ENCODE measurements at places on chromosomes 4 and X.

DNA sequence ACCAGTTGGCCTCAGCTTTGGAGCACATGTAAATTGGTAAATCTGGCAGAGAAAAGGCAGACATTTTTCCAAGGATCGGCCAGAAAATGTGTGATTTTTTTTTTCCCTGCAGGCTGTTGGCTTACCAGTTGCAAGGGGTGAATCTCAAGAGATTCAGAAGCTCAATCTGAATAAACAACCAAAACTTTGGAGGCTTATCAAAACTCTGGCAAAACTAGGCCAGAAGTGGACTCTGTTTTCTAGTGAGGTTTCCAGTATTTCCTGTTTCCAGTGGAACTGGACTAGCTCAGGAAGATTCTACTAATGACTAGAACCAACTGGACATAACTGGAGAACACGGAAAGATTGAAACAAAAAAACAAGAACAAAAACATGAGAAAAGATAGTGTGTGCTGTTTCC is 191.3 kb downstream of the SMIM20 start:
- DNase-seq, result no peak

DNA sequence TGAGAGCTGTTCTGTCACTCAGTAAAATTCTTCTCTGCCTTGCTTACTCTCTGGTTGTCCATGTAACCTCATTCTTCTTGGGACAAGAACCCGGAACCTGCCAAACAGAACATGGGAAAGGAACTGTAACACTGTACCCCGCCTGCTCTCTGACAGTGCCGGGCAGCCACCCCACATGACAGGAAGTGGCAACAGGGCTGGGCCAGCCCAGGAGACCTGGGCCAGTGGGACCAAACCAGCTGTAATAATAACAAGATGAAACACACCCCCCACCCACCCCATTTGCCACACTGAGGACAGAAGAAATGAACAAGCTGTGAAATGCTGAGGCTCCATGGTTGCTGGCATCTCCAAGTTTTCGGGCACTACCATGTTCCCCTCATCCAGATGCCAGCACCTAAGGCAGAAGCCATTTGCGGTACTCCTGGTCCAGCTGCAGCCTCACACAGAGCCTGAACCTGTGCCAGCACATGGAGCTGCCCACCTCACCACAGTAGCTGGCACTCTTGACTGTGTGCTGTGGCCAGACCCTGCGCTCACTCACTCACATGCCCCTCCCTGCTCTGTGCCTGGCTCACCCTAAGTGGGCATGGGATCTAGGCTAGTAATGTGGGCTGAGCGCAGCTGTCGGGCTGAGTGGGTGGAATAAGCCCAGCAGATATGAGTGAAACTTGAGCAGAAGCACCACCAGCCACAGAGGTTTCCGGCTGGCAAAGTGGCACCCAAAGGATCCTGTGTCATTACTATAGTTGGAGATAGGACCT is 126.2 kb upstream of the UGT8 start:
- DNase-seq, result no peak

GRCh38 chr4:53450773-53451172 is 73.3 kb downstream of the FIP1L1 start:
- DNase-seq, result no peak

DNA sequence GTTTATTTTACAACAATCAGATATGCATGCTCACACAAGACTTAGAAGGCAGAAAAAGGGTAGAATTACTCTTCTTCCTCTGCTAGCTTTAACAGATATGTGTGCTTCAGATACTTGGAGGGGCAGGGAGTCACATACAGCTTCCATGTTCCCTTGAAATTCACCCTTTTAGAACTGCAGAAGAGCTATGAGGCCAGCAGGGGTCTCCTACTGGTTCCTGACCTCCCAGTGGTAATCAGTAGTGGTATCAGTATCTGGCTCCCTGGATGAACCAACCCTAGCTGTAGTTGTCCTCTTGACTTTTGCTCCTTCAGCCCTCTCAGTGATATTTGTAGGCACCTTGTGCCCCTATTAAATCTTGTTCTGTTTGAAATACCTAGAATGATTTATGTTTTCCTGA is 81.5 kb downstream of the RCHY1 start:
- no peak for DNase-seq

DNA sequence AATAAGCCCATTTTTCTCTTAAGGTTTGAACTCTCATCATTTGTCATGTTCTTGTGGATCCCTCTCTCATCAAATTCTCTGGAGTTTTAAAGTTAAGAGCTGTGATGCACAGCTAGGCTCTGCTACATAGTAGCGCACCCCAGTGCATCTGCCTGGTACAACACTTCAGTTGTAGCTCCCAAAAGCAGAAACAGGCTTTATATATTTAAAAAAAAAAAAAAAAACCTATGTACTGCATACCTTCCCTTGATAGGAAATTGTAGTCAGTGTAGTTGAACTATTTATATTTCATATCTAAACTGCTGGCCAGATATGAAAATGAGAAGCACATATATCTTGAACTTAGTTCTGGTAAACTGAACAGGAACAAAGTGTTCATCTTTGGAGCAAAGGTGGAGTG is 131.4 kb downstream of the KLHL13 start:
- no peak for DNase-seq

- no peak for DNase-seq
Measured at GRCh38 chrX:18973527-18974192, 10.3 kb downstream of the PHKA2 start.

GRCh38 chrX:48806081-48806480 is 4.2 kb downstream of the HDAC6 start:
- no peak for DNase-seq
